ENCODE measurements at places on chromosomes 7 and 10. TPM values are rescaled to one million over a fixed set of nuclear protein-coding genes. Genes with fewer than 3 reads are reported as not detected.

GRCh38 chr10:77648472-77648871, 10.9 kb upstream of the KCNMA1 start:
- no peak for DNase-seq

DNA sequence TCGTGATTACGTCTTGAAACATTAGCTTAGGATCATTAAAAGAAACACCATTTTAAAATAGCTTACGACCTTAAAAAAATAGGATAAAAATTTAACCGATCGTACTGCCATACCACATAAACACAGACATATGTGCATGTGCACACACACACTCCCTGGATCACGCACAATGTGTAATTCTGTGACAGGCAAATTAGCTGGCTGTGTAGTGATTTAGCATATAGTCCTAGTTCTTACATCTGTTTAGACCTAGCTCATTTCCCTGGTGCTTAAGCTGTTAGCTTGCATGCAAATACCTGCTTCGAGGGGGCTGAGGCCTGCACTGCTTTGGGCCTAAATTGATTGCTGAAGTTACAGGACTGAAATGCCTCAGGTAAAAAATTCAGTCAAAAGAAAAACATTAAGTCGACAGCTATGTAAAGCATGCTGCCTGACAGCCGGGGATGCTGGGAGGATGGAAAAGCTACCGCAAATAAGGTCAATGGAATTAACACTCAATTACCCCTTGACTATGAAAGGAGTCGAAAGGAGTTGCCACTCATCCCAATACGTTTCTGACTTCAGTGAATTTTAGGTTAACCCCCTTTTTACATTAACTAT, 267.1 kb upstream of the FZD8 start:
- no peak for DNase-seq

DNA sequence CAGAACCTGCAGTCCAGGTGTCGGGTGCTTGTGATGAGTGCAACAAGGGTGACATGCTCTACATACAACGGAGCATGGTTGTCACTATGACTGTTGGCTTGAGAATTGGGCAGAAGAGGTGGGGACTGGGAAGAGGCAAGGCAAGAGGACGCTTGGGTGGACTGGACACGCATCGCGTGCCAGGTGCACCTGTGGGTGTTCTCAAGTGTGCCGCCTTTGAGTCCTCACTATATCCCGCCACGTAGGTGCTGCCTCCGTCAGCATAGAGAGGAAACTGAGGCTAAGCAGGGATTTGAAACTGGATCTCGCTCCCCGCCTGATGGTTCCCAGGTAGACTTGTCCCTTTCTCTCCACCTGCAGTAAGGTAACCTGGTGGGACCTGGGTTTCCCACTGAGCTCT, 27.2 kb downstream of the CDH23 start:
- DNase-seq, result no peak

- DNase-seq, result no peak
Observed at GRCh38 chr10:98138031-98138430, 3.6 kb downstream of the R3HCC1L start.

DNA sequence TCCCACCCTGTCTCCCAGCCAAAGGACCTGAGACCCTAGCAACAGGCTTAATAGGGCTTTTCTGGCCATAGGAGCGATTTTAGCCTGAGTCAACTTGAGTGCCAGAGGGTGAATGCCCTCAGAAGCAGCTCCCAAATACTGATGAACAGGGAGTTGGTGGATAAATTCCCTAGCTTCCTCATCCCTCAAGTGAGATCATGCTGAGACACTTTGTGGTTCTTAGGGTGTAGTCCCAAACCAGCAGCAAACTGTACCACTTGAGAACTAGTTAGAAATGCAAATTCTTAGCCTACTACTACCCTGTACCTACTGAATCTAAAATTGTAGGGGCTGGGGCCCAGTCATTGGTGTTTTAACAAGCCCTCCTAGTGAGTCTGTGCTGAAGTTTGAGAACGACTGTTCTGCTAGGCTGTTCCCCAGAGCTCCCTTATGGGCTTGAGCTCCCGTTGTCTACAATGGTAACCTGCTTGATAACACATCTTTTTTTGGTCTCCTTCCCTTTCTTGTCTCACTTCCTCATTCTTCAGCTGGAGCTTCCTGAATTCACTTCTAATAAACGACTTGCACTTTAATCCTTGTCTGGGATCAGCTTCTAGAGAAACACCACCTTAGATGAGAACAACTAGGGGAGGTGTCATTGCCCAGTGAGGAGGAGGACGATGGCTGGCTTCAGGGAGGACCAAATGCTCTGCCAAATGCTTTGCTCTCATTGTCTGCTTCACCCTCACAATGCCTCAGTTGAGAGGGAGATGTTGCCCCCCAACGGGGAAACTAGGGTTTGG, 18.2 kb upstream of the CDH23 start:
- DNase-seq, result no peak

GRCh38 chr7:9498303-9498702, 1064.9 kb downstream of the NXPH1 start:
- no peak for DNase-seq

DNA sequence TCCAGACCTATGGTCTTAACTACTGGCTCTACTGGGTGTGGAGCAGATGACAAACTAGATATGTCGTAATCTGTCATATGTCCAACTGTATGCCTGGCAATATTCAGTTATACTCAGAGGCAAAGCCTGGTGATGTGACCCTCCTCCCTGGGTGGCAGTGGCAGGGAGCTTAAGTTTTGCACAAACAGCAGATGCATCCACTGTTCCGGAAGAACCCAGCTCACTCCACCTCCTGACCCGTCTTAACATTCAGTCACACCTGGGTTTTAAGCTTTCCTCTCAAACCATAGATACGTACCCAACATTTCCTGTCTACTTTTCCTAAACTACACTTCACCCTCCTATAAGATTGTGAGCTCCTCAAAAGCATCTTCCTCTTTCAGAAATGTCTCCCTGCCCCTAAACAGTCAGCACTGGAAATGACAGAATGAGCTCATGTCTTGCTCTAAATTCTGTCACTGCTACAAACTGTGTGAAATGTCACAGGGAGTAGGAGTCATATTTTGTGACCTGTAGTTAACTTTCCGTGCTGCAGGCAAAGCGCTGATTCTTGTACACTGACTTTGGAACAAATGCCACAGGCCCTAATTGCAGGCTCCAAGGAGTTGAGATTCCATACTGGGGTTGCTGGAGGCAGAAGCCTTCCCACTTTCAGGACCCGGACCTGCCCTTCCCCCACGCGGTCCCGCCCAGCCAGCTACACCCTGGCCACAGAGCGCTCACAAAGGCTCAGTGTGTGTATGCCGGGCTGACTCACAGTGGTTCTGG, 23.9 kb downstream of the SCD start:
- DNase-seq, result peak; percentile 91

DNA sequence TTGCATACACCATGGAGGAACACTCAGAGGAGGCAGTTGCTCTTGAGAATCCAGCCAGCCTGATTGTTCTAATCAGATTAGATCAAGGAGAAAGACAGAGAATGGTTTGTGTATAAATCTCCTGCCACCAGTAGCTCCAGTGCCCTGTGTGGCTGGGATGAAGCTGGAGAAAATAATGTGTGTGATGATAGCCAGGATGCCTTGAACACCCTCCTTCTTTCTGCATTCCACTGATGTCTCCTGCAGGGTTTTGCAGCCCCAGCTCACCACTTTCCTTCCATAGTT, 614.7 kb upstream of the FOXK1 start:
- DNase-seq, result no peak

GRCh38 chr10:24242562-24242961, 33.6 kb downstream of the KIAA1217 start:
- no peak for DNase-seq

- DNase-seq, result no peak
Observed at GRCh38 chr7:121449735-121450240, 53.7 kb upstream of the FAM3C start.

DNA sequence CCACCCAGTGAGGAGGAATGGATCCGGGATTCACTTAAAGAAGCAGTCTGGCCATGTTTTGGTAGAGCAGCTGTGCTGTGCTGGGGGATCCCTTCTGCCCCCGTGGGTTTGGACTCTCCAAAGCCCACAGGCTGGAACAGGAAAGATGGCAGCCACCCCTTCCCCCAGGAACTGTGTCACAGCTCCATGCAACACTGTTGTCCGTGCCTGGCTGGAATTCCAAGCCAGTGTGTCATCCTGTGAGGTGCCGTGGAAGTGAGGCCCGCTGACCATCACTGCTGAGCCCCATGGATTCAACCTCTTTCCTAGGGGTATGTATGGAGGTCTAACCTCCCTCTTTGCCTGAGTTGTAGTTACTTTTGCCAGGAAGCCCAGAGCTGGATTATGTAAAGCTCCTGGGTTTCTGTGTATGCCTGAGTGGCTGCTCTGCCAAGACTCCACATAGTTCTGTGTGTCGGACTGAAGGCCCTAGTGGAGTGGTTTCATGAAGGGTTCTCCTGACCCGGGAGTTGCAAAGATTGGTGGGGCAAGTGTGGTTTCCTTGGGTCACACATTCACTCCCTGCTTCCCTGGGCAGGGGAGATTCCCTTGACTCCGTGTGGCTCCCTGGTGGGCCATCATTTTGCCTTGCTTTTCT, 35.1 kb upstream of the PCGF5 start:
- DNase-seq, result no peak

Gene BICC1
- total RNA-seq, result 17.0 TPM

Gene FFAR4
- total RNA-seq, result 2.3 TPM

Gene AIFM2
- total RNA-seq, result 135 TPM

Gene NODAL
- total RNA-seq, result not detected

All from mesenteric fat pad (tissue), 1 donor.